ENCODE measurements at places on chromosomes 12 and 14. TPM values are rescaled to one million over a fixed set of nuclear protein-coding genes. Genes with fewer than 3 reads are reported as not detected.

Gene LTB4R
- polyA plus RNA-seq: 3.2 TPM

Gene GLS2
- 0.22 TPM for polyA plus RNA-seq

Gene CDKN3
- 3.1 TPM for polyA plus RNA-seq

Gene CISTR
- polyA plus RNA-seq: 0.16 TPM

Gene RIMBP2
- polyA plus RNA-seq: 0.01 TPM

Gene NGB
- not detected for polyA plus RNA-seq

Gene GOLGA5
- 27.7 TPM for polyA plus RNA-seq

Gene ASPG
- polyA plus RNA-seq: 2.8 TPM

Gene ACOT4
- polyA plus RNA-seq: 0.37 TPM

Gene WBP11
- 27.6 TPM for polyA plus RNA-seq

Gene SLC39A2
- polyA plus RNA-seq: not detected

Gene GALNT16
- polyA plus RNA-seq: 56.5 TPM

Gene SDR9C7
- polyA plus RNA-seq: 0.04 TPM

Data from heart right ventricle (tissue), 16 donors.